Thyroid gland (tissue), 4 donors: ENCODE measurements at places on chromosomes 13 and 19.

- DNase-seq = no peak
- no peaks in the 10 kb centered on the region for H3K36me3 ChIP-seq
- no peak overlapping the region for H3K27ac ChIP-seq
- H3K4me3 ChIP-seq = no peak overlapping the region
- no peaks in the 10 kb centered on the region for H3K4me1 ChIP-seq
Observed at GRCh38 chr13:69474011-69474685, 633.5 kb upstream of the ATXN8OS start.

GRCh38 chr13:27621366-27622101, at the start of gene POLR1D:
Gene POLR1D (plus strand): TSS chr13:27621892. CDS start chr13:27621984, 92 bp downstream.
- H3K27me3 ChIP-seq = no peaks in the 10 kb centered on the region
- peaks cover 33% of the 10 kb centered on the region for H3K4me1 ChIP-seq
- peak; percentile 93 for DNase-seq
- H3K4me3 ChIP-seq = peak within 1 kb of the TSS; percentile 79
- no peaks in the 10 kb centered on the region for H3K36me3 ChIP-seq
- peak within 1 kb of the TSS; percentile 96 for H3K27ac ChIP-seq

GRCh38 chr13:86792153-86792651, 879.0 kb upstream of the SLITRK5 start:
- no peaks in the 10 kb centered on the region for H3K4me1 ChIP-seq
- no peak overlapping the region for H3K27ac ChIP-seq
- DNase-seq = no peak
- H3K27me3 ChIP-seq = no peaks in the 10 kb centered on the region

DNA sequence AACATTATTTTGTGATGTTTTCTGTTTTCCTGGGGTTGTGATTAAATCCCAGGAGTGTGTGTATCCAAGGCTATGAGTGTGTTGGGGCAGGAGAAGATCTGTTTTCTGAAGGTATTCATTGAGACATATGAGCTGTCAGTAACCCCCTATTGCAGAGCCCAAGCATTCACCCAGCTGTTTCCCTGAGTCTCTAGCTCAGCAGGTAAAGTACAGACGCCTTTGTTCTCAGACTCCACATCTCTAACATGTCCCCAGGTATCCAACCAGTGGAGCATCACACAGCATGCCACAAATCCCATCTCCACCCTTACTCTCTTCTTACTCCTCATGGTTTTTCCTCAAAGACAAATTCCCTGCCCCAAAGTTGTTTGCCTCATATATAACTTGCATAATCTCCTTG, 213.6 kb downstream of the PCDH20 start:
- no peaks in the 10 kb centered on the region for H3K4me1 ChIP-seq
- no peak overlapping the region for H3K27ac ChIP-seq
- H3K4me3 ChIP-seq = no peak overlapping the region
- no peaks in the 10 kb centered on the region for H3K36me3 ChIP-seq

DNA sequence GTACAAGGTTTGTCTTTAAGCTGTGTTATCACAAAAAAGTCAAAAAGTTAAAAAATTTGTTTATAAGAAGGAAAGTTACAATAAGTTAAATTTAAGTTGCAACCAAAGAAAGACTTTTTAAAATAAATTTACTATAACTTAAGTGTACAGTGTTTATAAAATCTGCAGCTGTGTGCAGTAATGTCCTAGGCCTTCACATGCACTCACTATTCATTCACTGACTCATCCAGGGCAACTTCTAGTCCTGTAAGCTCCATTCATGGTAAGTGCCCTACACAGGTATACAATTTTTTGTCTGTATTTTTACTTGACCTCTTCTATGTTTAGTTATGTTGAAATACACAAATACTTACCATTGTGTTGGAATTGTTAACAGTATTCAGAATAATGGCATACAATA, 667.9 kb upstream of the SLITRK5 start:
- no peaks in the 10 kb centered on the region for H3K36me3 ChIP-seq
- no peaks in the 10 kb centered on the region for H3K27me3 ChIP-seq
- DNase-seq = no peak
- no peak overlapping the region for H3K4me3 ChIP-seq
- no peak overlapping the region for H3K27ac ChIP-seq

DNA sequence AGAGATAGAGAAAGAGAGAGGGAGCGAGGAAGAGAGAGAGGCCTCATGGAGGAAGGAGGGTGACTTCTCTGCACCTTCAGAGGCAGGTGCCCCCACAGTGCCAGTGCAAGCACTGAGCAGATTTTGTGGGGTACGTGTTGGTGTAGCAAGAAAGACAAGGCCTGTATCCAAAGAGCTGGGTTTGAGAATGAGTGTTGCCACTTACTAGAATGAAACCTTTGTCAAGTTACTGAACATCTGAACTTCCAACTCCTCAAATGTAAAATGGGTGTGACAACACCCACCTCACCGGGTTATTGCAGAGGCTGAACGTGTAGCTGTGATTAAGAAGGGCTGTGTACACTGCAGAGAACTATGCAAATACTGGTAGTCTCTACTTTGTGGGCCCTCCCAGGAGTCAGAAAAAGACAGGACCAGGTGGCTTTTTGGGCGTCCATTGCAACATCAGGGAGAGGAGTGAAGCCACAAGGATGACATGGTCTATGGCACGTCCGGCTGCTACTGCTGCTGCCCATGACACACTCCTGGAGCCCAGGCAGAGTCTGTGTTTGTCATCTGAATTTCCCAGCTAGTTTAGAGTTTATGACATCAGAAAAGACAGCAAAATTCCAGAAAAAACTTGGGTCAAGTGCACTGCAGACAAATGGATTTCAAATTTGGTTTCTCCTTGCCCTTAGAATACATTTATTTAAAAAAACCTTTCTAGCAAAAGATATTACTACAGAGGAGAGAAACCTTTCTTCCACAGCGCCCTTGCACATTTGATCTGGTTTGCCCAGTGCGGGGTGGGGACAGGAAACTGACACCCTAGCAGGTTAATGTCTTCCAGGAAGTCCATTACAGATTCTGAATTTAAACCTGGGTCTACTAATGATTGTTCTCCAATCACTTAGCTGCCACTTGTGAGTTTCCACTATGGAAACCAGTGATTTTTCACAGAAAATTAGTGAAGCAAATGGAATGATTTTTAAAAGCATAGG, 54.0 kb upstream of the ATP12A start:
- no peak for DNase-seq
- no peak overlapping the region for H3K4me3 ChIP-seq
- H3K27ac ChIP-seq = no peak overlapping the region
- no peaks in the 10 kb centered on the region for H3K36me3 ChIP-seq
- H3K4me1 ChIP-seq = no peaks in the 10 kb centered on the region

GRCh38 chr13:25649001-25649633, 277.3 kb downstream of the ATP8A2 start:
- no peak overlapping the region for H3K4me3 ChIP-seq
- no peaks in the 10 kb centered on the region for H3K36me3 ChIP-seq
- no peak for DNase-seq
- H3K27me3 ChIP-seq = no peaks in the 10 kb centered on the region

DNA sequence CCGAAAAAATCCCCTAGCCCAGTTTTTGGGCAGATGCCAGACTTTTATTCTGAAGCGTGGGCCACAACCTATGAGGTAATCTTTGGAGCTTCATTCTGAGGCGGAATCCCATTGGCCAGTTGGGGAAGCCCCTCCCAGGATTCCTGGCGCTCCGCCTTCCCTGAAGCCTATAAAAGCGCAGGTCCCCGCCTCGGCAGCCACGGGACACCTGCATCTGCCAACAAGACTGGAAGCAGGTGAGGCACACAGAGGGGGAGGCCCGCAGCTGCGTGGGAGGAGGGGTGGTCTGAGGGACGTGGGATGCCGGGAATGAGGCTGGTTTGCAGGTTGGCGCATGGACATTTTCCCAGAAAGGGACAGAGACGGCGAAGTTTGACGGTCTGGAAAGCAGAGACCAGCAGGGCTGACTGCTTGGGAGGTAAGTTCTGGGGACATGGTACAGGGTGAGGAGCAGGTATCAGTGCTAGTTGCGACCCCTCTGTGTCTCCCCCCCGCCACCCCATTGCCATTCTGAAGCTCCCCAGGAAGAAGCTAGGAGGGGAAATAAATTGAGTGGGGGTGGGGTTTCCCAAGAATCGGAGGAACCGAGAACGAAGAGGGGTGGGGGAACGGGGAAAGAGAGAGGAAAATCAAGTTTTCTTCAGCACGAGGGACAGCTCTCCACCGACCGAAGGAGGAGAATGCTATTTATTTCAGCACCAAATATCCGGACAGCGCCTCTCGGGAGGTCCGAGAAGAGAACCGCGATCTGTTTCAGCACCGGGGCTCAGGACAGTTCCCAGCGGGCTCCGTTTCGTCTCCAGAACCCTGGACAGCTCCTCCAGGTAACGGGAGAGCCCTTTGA, 22.4 kb upstream of the FEM1A start:
- DNase-seq = peak; percentile 84
- H3K27me3 ChIP-seq = no peaks in the 10 kb centered on the region

- H3K36me3 ChIP-seq = no peaks in the 10 kb centered on the region
- H3K4me1 ChIP-seq = no peaks in the 10 kb centered on the region
- H3K27ac ChIP-seq = no peak overlapping the region
- no peak for DNase-seq
Observed at GRCh38 chr13:40383132-40383531, 283.3 kb downstream of the FOXO1 start.

- peaks cover 10% of the 10 kb centered on the region for H3K4me1 ChIP-seq
- no peak for DNase-seq
- no peak overlapping the region for H3K27ac ChIP-seq
- H3K27me3 ChIP-seq = peaks cover 9% of the 10 kb centered on the region
- H3K4me3 ChIP-seq = no peak overlapping the region
Observed at GRCh38 chr13:23905766-23906165, 8.5 kb upstream of the C1QTNF9B start.

DNA sequence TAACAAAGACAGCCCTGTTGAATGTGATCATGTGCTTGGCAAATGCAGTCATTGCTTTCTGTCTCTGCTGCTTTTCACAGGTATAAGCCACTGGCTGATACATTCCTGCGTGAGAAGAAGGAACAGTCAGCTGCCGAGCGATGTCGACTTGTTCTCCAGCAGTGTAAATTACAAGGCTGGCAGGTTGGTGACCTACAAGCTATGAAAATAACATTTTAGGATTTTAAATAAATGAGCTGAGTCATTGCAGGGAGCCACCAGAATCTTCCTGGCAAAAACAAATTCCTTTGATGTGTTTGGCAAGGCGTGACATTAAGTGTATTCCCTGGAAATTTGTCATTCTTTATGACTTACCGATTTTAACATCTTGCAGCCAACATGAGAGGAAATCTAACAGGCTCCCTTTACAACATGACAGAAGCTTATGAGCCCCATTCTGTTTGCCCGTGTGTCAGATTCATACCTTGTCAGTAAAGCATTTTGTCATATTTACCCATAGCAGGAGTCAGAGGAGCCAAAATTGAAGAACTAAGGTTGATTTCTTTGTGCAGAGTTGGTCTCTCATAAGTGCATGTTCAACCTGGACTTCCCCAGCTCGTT, 471.4 kb downstream of the MYO16 start:
- H3K36me3 ChIP-seq = no peaks in the 10 kb centered on the region
- H3K27ac ChIP-seq = peak overlapping the region; percentile 17
- DNase-seq = peak; percentile 27
- H3K4me3 ChIP-seq = no peak overlapping the region
- H3K27me3 ChIP-seq = no peaks in the 10 kb centered on the region

DNA sequence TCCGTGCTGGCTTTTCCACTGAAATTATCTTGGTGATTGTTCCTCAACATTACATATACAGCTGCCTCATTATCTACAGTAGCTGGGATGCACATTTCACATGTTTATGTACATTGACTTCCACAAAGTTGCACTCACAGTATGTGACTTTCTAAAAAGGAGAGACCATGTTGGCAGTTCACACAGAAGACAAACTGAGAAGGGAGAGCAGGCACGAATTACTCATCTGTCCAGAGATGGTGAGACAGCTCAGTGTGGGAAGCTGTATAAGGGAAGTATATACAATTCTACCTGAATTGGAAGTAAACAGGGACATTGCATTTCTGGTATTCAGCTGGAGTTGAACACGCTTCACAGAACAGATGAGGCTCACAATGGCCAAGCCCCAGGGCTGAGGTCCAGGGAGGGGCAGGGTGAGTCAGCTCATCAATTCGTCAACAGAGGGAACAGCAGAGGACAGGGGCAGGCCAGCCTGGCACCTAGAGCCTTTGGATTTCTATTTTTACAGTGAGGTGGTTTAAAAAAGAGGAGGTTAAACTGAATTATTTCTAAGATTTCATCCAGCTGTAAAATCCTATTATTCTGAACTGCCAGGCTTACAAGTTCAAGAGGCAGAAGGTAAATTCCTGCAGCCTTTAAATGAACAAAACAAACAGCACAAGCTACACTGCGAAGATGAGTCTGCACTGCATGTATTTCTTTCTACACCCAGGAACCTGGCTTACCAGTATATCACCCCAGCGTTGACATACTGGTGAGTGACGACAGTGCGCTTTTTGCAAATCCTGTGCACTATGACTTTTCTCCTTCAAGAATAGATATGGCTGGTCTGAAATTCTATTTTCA, 9.8 kb downstream of the PARP4 start:
- DNase-seq = peak; percentile 50
- peaks cover 1% of the 10 kb centered on the region for H3K36me3 ChIP-seq
- no peak overlapping the region for H3K27ac ChIP-seq
- H3K4me3 ChIP-seq = no peak overlapping the region

DNA sequence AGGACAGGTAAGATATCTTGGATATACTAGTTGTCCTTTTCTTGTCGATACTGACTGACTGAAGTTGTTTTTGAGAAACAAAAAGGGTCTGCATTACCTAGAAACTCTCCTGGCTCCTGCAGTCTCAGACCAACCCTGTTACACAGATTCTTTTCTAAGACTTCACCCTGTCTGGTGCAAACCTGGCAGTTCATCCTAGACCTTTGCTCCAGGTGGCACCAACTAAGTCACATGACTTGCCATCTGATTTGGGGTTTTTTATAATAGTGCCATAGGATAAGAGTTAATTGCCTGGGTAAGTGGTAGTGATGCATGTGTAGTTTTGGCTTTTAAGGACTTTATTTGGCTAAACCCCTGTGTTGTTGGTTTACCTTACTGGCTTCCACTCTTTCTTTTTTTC, 14.3 kb downstream of the CHAMP1 start:
- DNase-seq = no peak
- H3K36me3 ChIP-seq = peaks cover 17% of the 10 kb centered on the region
- no peaks in the 10 kb centered on the region for H3K27me3 ChIP-seq
- H3K4me1 ChIP-seq = no peaks in the 10 kb centered on the region

DNA sequence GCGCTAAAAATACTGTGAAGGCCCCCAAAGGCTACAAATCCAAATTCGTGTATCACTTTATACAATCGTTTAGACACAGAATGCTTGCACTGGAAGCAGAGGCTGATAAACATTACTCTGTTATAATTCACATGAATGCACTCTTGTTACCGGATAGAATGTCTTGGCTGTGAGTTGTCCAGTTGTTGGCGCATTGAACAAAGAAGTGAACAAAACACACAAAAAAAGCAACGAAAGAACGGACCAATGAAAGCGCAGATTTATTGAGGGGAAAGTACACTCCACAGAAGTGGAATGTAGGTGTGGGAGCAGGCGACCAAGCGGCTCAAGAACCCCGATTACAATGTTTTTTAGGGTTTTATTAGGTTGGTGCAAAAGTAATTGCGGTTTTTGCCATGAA, 529 bp upstream of the ZNF418 start:
- H3K36me3 ChIP-seq = peaks cover 3% of the 10 kb centered on the region
- H3K4me3 ChIP-seq = no peak overlapping the region
- peak overlapping the region; percentile 72 for H3K27ac ChIP-seq
- H3K4me1 ChIP-seq = peaks cover 12% of the 10 kb centered on the region
- DNase-seq = no peak
